ENCODE measurements at places on chromosomes 6 and 20. TPM values are rescaled to one million over a fixed set of nuclear protein-coding genes. Genes with fewer than 3 reads are reported as not detected.

Gene OR2H1
- not detected for total RNA-seq

Gene BNIP5
- not detected for total RNA-seq

Gene SAPCD1
- 1.9 TPM for total RNA-seq

Gene DLL1
- total RNA-seq, result 1.3 TPM

Gene LTA
- not detected for total RNA-seq
